ENCODE measurements at places on chromosomes 2 and 18. TPM values are rescaled to one million over a fixed set of nuclear protein-coding genes. Genes with fewer than 3 reads are reported as not detected.

Gene UGT1A10
- total RNA-seq, result not detected

Gene USP40
- 12.3 TPM for total RNA-seq

Gene EN1
- not detected for total RNA-seq

Gene ADCYAP1
- 4.0 TPM for total RNA-seq

Gene FAP
- total RNA-seq, result 10.8 TPM

Gene C1D
- 32.3 TPM for total RNA-seq

Gene LCT
- total RNA-seq, result not detected

Gene RAB10
- 91.0 TPM for total RNA-seq

Gene NTSR2
- total RNA-seq, result not detected

GRCh38 chr18:23138471-23138870 is 3.2 kb downstream of the CABLES1 start:
- H3K36me3 ChIP-seq, result no peaks in the 10 kb centered on the region
- H3K4me3 ChIP-seq, result no peak overlapping the region
- peaks cover 17% of the 10 kb centered on the region for H3K4me1 ChIP-seq

GRCh38 chr2:30301551-30301950 is 70.2 kb downstream of the LBH start:
- DNase-seq, result no peak
- H3K4me3 ChIP-seq, result no peak overlapping the region
- H3K27me3 ChIP-seq, result no peaks in the 10 kb centered on the region
- H3K27ac ChIP-seq, result peak overlapping the region; percentile 88
- no peaks in the 10 kb centered on the region for H3K36me3 ChIP-seq

DNA sequence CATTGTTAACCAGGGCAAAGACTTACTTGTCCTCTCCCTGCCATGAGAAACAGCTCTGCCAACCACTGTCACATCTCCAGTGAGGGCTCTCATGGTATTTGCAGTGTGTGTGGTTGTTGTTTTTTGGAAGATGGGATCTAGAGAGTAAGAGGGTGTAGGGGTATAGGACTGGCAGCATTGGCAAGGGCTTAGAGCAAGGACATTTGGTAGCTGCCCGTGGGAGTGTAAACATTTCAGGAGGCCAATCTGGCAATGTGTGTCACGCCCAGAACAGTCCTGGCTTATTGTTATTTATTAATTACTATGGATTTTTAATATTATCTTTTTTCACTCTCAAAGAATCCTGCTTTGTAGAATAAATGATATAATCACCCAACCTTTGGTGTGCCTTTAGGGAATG is 90.5 kb downstream of the TMEM17 start:
- no peak overlapping the region for H3K27ac ChIP-seq
- H3K4me3 ChIP-seq, result no peak overlapping the region
- no peaks in the 10 kb centered on the region for H3K36me3 ChIP-seq
- no peak for DNase-seq
- peaks cover 19% of the 10 kb centered on the region for H3K4me1 ChIP-seq
- no peaks in the 10 kb centered on the region for H3K27me3 ChIP-seq

DNA sequence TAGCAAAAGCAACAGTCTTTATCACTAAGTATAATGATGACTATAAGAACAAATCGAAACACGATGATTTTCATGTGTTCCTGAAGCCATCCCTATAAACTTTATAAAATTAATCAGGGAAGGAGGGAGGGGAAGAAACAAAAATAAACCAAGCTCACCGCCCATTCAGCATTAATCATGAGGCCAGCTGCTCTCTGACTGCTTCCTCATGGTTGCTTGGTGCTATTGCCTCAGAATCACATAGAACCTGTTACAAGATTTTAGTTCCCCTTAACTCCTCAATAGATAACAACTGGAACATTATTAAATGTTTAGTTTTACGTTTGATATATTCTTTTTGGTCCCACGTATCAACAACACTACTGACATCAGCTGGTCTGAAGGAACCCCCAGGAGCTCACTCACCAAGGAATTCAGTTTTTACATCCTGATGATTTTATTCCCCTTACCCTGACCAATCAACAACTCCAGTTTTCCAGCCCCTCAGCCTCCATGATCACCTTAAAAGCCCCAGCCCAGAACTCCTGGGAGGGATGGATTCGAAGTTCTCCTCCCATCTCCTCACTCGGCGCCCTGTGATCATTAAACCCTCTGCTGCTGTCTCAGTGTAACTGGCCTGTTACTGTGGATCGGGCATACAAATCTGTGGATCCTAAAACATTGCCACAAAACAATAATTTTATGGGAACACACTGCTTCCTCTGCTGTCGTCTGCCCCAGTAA is 10.6 kb upstream of the HNRNPLL start:
- no peak for DNase-seq
- no peak overlapping the region for H3K4me3 ChIP-seq
- no peaks in the 10 kb centered on the region for H3K27me3 ChIP-seq
- no peaks in the 10 kb centered on the region for H3K36me3 ChIP-seq

- no peaks in the 10 kb centered on the region for H3K27me3 ChIP-seq
- H3K27ac ChIP-seq, result peak overlapping the region; percentile 21
- no peak overlapping the region for H3K4me3 ChIP-seq
These were observed 70.6 kb downstream of the MBP start for GRCh38 chr18:77061946-77062517.

DNA sequence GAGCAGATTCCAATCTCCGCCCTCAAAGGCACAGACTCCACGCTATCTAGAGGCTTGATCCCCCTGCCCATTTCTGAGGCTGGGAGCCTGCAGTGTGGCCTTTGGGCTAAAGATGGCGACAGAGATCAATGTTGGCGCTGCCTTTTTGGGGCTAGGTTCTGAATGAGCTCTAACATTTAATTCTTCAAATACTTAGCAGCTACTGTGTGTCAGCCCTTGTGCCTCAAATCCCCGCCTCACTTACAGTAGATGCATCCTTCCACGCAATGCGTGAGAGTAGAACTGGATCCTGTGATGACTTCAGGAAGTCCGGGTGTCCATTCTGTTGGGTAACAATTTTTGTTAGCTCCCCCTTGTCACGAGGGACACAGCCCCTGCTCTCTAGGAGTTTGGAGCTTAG is 12.4 kb downstream of the IL1F10 start:
- no peaks in the 10 kb centered on the region for H3K4me1 ChIP-seq
- H3K27ac ChIP-seq, result no peak overlapping the region
- H3K27me3 ChIP-seq, result no peaks in the 10 kb centered on the region
- no peaks in the 10 kb centered on the region for H3K36me3 ChIP-seq

- no peak overlapping the region for H3K27ac ChIP-seq
- no peaks in the 10 kb centered on the region for H3K27me3 ChIP-seq
- no peaks in the 10 kb centered on the region for H3K4me1 ChIP-seq
- no peak overlapping the region for H3K4me3 ChIP-seq
These were observed 61.0 kb upstream of the TGIF1 start for GRCh38 chr18:3388980-3389379.

- peaks cover 12% of the 10 kb centered on the region for H3K4me1 ChIP-seq
- H3K36me3 ChIP-seq, result no peaks in the 10 kb centered on the region
- no peak for DNase-seq
- no peak overlapping the region for H3K4me3 ChIP-seq
- no peaks in the 10 kb centered on the region for H3K27me3 ChIP-seq
These were observed 150.1 kb downstream of the PTRHD1 start for GRCh38 chr2:24643051-24643450.

- DNase-seq, result no peak
- no peaks in the 10 kb centered on the region for H3K36me3 ChIP-seq
- no peaks in the 10 kb centered on the region for H3K27me3 ChIP-seq
- H3K4me1 ChIP-seq, result peaks cover 31% of the 10 kb centered on the region
- no peak overlapping the region for H3K27ac ChIP-seq
These were observed 28.9 kb downstream of the TOGARAM2 start for GRCh38 chr2:29009711-29010677.
